ENCODE measurements at places on chromosomes 6 and 20. TPM values are rescaled to one million over a fixed set of nuclear protein-coding genes. Genes with fewer than 3 reads are reported as not detected.

DNA sequence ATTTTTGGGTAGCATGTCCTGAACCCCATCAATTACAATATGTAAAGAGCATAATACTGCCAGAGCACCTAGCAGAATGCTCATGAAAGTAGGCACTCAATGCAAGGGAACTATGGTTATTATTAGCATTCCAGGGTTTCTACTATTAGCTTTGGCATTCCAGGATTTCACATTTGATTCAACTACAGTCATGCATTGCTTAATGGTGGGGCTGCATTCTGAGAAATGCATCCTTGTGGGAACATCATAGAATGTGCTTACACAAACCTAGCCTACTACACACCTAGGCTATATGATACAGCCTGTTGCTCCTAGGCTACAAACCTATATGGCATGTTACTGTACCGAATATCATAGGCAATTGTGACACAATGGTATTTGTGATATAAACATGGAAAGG, 247.8 kb downstream of the CD83 start:
- DNase-seq: no peak
- no peak overlapping the region for H3K27ac ChIP-seq
- H3K27me3 ChIP-seq: no peaks in the 10 kb centered on the region
- H3K4me3 ChIP-seq: no peak overlapping the region
- H3K36me3 ChIP-seq: no peaks in the 10 kb centered on the region

KCNB1 gene
- 11.8 TPM for total RNA-seq

DNA sequence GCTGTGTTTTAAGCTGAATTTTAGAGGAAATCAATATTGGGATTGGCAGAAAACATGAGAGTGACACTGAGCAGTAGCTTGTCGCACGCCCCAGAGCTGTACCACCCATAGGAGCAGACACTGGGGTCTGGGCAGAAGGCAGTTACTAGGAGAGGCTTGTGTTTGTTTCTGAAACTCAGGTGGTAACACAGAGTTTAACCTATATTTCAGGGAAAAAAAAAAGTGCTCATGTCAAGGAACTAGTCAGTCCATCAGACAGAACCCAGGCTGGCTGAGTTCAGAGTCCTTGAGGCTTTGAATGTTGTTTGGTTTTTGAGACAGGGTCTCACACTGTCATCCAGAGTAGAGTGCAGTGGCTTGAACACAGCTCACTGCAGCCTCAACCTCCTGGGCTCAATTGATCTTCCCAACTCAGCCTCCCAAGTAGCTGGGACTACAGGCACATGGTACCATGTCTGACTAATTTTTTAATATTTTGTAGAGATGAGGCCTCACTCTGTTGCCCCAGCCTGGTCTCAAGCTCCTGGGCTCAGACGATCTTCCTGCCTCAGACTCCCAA, 6.6 kb downstream of the SLC22A1 start:
- no peak for DNase-seq
- no peaks in the 10 kb centered on the region for H3K36me3 ChIP-seq
- H3K27ac ChIP-seq: no peak overlapping the region
- no peaks in the 10 kb centered on the region for H3K4me1 ChIP-seq
- H3K4me3 ChIP-seq: no peak overlapping the region

DNA sequence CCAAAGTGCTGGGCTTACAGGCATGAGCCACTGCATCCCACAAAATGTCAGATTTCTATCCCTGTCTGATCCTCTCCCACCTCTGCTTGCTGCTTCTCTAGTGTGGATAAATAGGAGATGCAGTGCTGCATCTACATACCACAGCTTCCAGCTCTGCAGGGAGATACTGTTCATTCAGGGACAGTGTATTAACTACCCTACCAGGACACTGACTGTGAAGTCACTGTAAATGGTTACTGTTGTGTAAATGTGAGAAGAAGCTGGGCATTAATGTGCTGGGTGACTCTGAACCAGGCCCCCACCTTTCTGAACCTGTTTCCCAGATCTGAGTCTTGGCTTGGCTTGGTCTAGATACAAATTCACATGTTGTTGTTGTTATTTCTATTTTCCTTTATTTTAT, 488.6 kb upstream of the SULF2 start:
- H3K36me3 ChIP-seq: no peaks in the 10 kb centered on the region
- no peak overlapping the region for H3K4me3 ChIP-seq
- no peak for DNase-seq
- no peaks in the 10 kb centered on the region for H3K4me1 ChIP-seq
- H3K27ac ChIP-seq: no peak overlapping the region

SMLR1 gene
- total RNA-seq: not detected

ZNF341 gene
- total RNA-seq: 1.2 TPM

DNA sequence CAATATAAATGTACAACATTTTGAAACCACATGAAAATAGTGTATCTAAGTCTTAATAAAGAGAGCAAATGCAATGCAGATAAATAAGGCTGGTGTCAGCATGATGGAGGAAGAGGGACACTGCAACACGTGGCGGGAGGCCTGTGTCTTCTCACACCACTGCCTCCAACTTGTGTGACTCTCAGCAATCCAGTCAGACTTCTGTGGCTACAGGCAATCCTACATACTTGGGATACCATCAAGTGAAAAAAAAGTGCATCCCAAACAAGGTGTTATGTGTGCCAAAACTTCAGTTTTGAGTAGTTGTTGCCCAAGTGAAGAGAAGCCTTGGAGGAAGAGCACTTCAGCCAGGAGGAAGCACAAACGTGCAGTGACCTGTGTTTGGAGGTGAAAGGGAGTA, 68.6 kb downstream of the PKIB start:
- no peaks in the 10 kb centered on the region for H3K27me3 ChIP-seq
- no peaks in the 10 kb centered on the region for H3K36me3 ChIP-seq
- no peak for DNase-seq
- H3K27ac ChIP-seq: no peak overlapping the region
- no peak overlapping the region for H3K4me3 ChIP-seq

GRCh38 chr20:25103526-25103925, 21.6 kb upstream of the VSX1 start:
- no peaks in the 10 kb centered on the region for H3K36me3 ChIP-seq
- no peak overlapping the region for H3K27ac ChIP-seq
- H3K4me1 ChIP-seq: no peaks in the 10 kb centered on the region
- DNase-seq: no peak
- no peaks in the 10 kb centered on the region for H3K27me3 ChIP-seq

DNA sequence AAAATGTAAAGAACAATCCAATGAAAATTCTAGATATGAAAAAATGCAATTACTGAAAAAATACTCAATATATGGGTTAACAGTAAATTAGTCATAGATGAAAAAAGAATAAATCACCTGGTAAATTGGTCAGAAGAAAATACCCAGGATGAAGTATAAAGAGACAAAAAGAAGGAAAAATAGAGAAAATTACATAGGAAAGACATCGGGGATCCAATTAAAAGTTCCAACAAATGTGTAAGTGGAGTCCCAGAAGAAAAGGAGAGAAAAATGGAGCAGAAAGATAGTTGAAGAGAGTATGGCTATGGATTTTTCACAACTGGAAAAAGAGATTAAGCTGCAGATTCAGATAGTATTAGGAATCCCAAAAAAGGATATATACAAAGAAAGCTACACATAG, 18.7 kb upstream of the UFL1 start:
- no peaks in the 10 kb centered on the region for H3K4me1 ChIP-seq
- H3K36me3 ChIP-seq: no peaks in the 10 kb centered on the region
- H3K27me3 ChIP-seq: no peaks in the 10 kb centered on the region
- H3K27ac ChIP-seq: no peak overlapping the region

GRCh38 chr6:159616456-159616855, 76.6 kb downstream of the SOD2 start:
- no peak for DNase-seq
- H3K27ac ChIP-seq: no peak overlapping the region
- H3K4me1 ChIP-seq: no peaks in the 10 kb centered on the region
- no peaks in the 10 kb centered on the region for H3K27me3 ChIP-seq

DNA sequence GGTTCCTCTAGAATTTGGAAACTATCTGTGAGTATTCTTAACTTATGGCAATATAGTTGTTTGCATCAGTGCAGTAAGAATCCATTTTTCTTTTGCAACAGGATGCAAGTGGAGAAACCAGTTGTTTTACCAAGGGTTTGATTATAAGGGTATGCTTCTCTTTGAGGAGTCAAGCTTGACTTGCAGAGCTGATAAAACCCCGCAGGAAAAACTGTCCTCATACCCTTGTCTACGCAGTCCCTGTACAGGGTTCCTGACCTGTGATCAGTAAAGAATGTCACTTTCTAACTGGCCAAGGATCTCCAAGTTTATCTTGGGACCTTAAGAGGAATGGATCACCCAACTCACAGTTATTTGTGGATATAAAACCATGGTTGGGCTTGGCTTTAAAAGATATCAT, 161.1 kb upstream of the OLIG3 start:
- H3K27ac ChIP-seq: no peak overlapping the region
- H3K36me3 ChIP-seq: no peaks in the 10 kb centered on the region
- H3K4me3 ChIP-seq: no peak overlapping the region
- H3K4me1 ChIP-seq: no peaks in the 10 kb centered on the region

GRCh38 chr6:71486461-71486860, 197.8 kb downstream of the OGFRL1 start:
- H3K4me3 ChIP-seq: no peak overlapping the region
- no peaks in the 10 kb centered on the region for H3K4me1 ChIP-seq
- DNase-seq: no peak
- no peaks in the 10 kb centered on the region for H3K27me3 ChIP-seq

DNA sequence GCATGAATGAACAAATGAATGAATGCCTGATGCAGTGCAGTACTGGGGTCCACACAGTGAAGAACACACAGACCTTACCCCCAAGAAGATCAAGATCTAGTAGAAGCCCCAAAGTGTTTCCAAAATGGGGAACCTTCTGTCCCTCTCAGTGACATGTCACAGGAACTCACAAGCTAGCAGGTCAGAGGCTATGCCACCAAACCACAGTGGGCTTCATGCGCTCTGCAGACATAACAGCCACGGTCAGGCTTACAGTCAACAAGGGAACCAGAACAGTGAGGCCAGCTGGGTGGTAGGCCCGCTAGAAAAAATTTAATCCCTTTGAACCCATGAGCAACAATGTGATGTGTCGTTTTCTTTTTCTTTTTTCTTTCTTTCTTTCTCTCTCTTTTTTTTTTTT, 20.2 kb upstream of the ARFGEF2 start:
- H3K27me3 ChIP-seq: no peaks in the 10 kb centered on the region
- no peaks in the 10 kb centered on the region for H3K36me3 ChIP-seq
- H3K4me1 ChIP-seq: no peaks in the 10 kb centered on the region
- no peak overlapping the region for H3K4me3 ChIP-seq
- DNase-seq: no peak

DNA sequence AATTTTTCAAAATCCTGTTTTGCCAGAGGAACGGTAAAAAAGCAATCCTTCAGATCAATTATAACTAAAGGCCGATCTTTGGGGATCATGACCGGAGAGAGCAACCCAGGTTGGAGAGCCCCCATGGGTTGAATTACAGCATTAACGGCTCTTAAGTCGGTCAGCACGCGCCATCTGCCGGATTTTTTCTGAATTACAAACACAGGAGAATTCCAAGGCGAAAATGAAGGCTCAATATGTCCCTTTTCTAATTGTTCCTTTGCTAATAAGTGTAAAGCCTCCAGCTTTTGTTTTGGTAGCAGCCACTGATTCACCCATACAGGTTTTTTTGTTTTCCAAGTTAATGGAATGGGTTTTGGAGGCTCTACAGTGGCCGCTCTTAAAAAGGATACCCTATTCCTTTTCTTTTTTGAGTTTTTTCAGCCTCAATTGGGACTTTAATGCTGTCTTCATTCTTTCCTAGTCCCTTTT, 16.9 kb upstream of the PTCRA start:
- H3K27me3 ChIP-seq: no peaks in the 10 kb centered on the region
- no peaks in the 10 kb centered on the region for H3K36me3 ChIP-seq
- peak; percentile 85 for DNase-seq
- no peak overlapping the region for H3K4me3 ChIP-seq
- no peak overlapping the region for H3K27ac ChIP-seq
- peaks cover 7% of the 10 kb centered on the region for H3K4me1 ChIP-seq

MPIG6B gene
- not detected for total RNA-seq

DNA sequence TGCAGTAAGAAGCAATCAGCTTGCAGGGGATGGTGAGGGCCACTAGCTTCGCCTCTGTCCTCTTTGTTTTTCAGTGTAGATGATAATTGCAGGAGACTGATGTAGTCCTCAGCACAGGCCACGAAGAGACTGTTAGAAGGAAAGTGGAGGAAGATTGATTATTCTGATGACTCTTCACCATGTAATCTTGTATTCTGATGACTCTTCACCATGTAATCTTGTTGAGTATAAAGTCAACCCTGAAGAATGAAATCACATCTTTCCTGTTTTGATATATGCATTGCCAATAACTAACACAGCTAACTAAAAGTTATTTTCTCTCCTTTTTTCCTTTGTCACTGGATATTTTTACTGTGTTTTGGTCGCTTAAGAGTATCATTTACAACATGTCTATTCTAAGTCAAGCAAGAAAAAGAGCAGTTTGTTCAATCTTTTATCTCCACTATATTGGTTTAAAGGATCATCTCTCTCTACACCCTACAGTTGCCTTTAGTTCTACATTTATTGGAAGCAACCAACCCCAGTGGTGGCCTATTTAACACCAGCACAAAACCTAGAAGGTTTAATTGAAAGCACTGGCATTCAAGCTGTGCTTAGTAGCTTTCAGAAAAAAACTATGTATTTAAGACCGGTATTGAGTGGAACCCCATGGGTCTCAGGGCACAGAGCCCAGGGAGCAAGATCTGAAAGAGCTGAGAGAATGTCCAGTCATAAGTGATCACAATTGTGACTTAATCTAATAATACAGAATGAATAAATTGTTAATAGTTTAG, 107.2 kb upstream of the BTBD3 start:
- no peaks in the 10 kb centered on the region for H3K4me1 ChIP-seq
- no peak for DNase-seq
- no peak overlapping the region for H3K27ac ChIP-seq
- no peaks in the 10 kb centered on the region for H3K36me3 ChIP-seq
- no peak overlapping the region for H3K4me3 ChIP-seq

TREM2 gene
- 3.6 TPM for total RNA-seq

EYA2 gene
- 2.0 TPM for total RNA-seq

DNA sequence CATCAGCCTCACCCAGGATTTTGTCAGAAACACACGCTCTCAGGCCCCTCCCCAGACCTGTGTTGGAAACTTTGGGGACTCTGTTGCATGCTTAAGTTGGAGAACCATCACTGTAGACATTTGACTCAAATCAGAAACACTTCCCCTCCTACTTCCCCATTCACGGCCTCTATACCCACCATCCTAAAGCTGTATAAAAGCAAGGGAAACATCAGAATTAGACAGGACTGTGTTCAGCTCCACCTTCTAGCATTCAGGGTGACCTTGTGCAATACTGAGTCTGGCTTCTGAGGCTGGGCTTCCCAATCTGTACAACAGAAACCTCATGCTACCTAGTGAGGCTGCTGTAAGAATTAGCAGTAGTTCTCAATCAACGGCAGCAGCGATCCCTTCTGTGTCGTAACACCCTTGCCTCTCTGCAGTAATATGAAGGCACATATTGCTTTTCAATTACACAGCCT, 252.3 kb downstream of the LY86 start:
- H3K36me3 ChIP-seq: no peaks in the 10 kb centered on the region
- H3K27ac ChIP-seq: no peak overlapping the region
- no peaks in the 10 kb centered on the region for H3K27me3 ChIP-seq
- H3K4me1 ChIP-seq: no peaks in the 10 kb centered on the region

DPPA5 gene
- total RNA-seq: not detected
